ENCODE measurements at places on chromosomes 11 and 22. TPM values are rescaled to one million over a fixed set of nuclear protein-coding genes. Genes with fewer than 3 reads are reported as not detected.

- DNase-seq, result peak; percentile 78
Observed at GRCh38 chr11:96207459-96208449, 135.2 kb downstream of the MAML2 start.

DNA sequence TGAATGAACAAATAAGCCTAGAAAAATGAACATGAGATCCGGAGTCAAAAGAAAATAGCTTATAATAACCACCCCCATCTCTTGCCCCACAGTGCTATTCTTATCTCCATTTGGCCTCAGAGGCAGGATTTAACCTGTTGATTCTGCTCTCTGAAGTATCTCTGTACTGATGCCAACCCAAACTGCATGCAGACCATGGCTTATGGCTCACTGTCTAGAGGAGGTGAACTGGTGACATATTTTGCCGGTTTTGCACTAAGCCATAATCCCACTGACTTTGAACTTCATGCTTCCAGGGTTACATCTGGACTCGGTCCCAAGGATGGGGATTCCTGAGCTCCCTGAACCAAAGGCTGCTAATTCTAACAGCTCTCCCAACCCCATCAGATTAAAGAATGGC is 397.1 kb downstream of the TENM4 start:
- peak; percentile 95 for DNase-seq

Gene IGLL1
- not detected for total RNA-seq

DNA sequence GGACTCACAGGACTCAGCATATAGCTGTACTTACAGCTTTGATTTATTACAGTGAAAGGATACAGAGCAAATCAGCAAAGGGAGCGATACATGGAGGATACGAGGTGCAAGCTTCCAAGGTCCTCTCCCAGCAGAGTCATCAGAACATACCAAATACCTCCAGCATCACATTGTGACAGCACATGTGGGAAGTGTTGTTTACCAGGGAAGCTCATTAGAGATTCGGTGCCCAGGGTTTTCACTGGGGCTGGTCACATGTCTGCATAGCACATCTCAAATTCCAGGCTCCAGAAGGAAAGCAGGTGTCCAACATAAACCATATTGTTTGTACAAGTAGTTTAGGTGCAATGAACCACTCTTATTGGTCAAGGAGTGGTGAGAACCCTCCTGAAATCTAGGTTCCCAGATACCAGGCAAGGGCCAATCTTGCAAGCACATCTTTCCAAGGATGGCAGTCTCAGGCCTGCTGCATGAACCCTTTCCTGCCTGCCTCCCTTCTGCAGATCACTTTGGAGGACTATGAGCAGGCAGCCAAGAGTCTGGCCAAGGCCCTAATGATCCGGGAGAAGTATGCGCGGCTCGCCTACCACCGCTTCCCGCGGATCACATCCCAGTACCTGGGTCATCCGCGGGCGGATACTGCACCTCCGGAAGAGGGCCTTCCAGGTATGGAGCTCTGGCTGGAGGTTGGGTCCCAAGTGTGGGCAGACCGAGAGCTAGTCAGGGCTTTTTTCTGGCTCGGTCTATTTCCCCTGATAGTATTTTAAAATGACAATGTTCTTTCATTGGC is 26.7 kb downstream of the AMPD3 start:
- no peak for DNase-seq

Gene TEX12
- 3.1 TPM for total RNA-seq

Gene OR52H1
- 1.7 TPM for total RNA-seq

- DNase-seq, result peak; percentile 90
Observed at GRCh38 chr11:120316880-120317688, 8.0 kb upstream of the TLCD5 start.

Gene FAM181B
- total RNA-seq, result 1.4 TPM

DNA sequence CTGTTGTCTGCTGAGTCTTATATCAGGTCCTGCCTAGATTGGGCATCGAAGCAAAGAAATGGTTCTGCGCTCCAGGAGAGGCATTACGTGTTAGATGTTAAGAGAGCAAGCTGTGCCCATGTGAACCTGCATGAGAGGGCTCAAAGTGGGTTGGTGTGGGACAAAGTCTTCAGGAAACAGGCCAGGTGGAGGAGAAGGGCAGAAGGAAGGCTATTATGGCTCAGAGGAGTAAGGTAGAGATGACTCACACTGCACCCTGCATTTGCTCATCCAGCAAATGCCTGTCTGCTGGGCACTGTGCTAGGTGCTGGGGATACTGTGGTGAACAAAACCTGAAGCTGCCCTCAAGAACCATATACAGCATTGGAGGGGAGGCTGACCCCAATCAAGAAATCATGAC is 5.8 kb downstream of the USP35 start:
- no peak for DNase-seq

GRCh38 chr11:67266449-67267187 is at the start of gene GRK2:
Gene GRK2, plus strand, starts transcription at chr11:67266473. Its CDS starts 227 bp downstream, at chr11:67266700.
- DNase-seq, result peak; percentile 40

DNA sequence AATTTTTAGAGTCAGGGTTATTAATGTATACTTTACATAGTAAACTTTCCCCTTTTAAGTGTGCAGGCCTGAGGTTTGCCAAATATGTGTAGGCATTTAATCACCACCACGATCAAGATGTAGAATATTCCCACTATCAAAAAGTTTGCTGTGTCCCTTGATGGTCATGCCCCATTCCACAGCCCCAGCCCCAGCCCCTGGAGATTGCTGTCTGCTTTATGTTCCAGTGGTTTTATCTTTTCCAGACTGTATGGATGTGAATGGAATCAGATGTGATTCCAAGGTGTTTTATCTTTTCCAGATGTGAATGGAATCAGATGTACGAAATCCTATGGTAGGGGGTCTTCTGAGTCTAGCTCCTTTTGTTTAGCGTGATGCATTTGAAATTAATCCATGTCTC is 93.1 kb upstream of the B3GAT1 start:
- DNase-seq, result no peak

- DNase-seq, result no peak
Observed at GRCh38 chr11:57804466-57804865, 42.9 kb downstream of the CTNND1 start.

GRCh38 chr11:96001037-96001436 is 77.1 kb upstream of the MTMR2 start:
- peak; percentile 90 for DNase-seq

Gene MS4A4A
- 11.6 TPM for total RNA-seq

- DNase-seq, result peak; percentile 58
Observed at GRCh38 chr11:65609229-65609628, 4.8 kb downstream of the MAP3K11 start.

Gene C22orf31
- not detected for total RNA-seq

Gene TRPM5
- not detected for total RNA-seq

DNA sequence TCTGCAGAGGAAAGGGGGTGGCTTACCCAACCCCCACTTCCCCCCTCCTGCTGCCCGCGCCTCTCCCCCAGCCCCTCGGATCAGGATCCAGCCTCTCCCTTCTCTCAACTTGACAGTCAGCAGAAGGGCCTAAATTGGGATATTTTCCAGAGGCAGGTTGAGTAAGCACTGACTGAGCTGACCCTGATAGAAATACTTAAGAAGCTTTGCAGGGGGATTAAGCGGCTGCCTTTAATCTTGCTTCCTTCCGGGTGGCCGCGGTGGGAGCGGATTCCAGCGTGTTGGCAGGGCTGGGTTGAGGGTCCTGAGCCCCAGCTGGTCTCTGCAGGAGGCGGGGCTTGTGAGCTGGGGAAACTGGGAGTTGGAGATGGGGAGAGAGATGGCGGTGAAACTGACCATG is 445.2 kb downstream of the NTM start:
- DNase-seq, result peak; percentile 72

Gene EFCAB6
- total RNA-seq, result 7.0 TPM
